ENCODE measurements at places on chromosomes 6 and 20.

DNA sequence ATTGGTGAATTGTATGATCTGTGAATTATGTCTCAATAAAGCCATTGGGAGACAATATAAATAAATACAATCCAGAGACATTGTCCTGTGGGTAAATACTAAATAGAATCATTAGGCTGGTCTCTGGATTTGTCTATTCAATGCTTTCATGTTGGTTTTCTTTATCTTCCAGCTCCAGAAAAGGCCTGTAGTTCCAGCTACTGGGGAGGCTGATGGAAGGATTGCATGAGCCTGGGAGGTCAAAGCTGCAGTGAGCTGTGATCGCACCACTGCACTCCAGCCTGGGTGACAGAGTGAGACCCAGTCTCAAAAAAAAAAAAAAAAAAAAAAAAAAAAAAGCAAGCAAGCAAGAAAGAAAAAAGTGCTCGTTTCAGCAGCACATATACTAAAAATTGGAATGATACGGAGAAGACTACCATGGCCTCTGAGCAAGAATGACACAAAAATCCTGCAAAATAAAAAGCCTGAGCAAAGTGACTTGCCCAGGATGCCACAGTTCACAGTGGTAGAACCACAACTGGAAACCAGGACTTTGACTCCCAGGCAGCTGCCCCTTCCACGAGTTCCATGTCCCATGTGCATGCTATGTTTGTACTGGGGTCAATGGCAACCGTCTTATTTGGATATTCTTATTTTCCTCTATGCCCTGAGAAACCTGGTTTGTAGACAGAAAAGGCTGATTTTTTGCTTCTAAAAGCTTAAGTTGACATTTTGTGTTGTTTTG lies 33.6 kb upstream of the GMPR start:
- DNase-seq: no peak

DNA sequence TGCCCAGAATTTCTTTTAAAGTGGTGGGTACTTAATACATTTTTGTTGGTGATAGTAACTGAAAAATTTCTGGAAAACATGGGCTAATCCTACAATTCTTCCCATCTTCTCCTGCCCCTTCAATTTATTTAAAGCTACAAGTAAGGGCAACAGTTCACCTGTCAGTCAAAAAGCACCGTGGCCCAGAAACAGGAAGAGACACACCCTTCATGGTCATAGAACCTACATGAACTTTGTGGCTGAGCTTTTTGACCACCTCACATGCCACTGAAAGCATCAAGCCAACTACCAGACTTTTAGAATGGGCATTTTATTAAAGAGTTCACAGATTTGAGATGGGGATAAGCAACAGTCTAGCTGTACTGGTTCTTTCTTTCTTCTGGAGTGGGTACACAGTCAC lies 201.1 kb upstream of the CNR1 start:
- no peak for DNase-seq

DNA sequence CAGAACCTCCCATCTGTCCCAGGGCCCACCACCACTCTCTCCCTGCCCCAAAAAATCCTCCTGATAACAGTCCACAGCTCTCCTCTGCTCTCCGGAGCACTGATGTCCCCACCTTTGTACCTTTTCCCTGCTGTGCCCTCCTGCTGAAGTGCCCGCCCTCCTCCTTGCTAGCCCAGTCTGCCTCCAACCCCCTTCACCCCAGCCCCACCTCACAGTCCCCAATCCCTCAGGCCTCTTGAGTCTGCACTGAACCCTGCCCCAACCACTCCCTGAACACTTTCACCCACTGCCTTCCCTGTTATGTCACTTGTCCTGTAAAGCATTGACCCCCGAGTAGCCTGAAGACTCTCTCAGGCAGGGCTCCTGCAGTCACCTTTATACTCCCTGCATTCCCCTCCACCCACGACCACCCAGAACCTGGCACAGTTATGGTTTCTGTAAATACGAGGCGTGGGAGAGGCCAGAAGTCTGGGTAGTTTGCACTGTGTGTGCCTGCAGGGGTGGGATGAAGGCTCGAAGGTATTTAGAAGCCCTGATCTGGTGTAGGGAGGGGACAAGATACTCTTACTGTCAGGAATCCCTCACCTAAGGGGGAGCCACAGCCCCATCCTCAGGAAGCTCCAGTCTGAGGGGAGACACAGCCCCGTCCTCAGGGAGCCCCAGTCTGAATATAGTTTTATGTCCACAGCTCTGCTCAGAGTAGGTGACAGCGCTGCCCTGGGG lies 5.4 kb downstream of the GLP1R start:
- DNase-seq: no peak

GRCh38 chr6:138031850-138032249 lies 75.4 kb downstream of the PERP start:
- DNase-seq: no peak

DNA sequence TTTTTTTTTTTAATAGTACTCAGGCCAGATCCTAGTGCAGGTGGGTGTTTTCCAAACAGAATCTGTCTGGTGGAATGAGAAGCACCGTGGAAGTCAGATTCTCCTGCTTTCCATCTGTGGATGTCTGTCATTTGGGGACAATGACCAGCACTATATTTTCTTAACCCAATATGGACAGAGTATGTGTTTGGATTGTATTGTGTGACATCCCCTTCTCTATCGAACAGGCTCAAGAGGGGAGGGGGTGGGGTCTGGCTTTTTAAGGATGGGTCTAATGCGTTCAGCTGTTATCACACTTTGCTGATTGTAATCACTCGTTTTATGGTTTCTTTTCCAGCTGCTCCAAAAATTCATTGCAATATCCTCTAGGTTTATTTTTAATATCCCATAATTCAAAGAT lies 197.5 kb upstream of the CEP162 start:
- DNase-seq: no peak

DNA sequence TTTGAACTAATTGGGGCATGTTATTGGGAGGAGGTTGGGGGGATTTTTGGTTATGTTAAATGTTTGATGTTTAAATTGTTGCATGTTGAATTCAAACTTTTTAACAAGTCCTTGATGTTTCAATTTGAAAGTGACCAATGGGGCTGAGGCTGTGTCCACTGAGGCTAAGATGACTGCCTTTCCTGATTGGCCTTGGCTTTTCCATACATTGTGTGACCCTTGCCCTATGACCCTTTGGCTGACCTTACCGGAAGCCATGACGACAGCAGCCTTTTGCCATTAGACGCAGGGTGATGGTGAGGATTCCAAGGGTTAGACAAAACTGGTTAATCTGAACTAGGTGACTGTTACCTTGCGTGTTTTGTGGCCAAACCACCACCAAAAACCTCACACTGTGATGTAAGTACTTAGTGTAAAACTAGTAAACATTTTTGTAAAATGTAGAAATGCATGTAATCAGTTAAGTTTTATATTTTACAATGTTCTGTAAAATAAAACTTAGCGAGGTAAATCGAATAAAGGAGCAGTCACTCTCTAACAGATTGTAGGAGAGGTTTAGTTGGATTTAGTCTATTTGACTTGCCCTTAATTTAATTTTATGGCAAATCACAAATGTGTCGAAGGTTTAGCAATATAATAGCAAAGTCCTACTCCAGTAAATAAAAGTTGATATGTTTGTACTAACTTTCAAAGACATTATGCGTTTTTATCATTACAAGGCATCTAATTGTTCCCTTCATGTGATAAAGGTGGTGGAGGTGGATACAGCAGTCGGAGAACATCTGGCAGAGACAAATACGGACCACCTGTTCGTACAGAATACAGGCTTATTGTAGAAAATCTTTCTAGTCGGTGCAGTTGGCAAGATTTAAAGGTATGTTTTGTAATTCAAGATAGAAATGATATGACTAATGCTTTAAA lies 1.6 kb downstream of the SRSF6 start:
- no peak for DNase-seq
